ENCODE measurements at places on chromosomes 12 and 14.

DNA sequence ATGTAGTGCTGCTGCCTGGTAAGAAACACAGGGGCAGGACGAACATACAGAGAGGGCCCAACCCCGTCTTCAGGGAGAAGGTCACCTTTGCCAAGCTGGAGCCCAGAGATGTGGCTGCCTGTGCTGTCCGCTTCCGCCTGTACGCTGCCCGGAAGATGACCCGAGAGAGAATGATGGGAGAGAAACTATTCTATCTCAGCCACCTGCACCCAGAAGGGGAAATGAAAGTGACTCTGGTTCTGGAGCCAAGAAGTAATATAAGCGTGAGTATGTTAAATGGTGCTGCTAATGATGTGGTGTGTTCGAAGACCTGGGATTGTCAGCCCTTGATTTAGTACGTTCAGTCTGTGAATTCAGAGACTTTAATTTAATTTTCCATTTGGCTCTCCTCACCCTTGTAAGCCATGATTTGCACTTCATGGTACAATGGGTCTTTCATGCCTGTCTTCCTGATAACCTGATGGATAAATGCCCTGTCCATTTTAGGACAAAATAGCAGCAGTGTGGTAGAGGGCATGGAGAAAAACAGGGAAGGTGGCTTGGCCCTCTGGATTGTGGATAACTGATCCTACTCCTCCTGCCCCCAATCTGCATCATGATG, 318.9 kb downstream of the SNAPC1 start:
- DNase-seq, result no peak

DNA sequence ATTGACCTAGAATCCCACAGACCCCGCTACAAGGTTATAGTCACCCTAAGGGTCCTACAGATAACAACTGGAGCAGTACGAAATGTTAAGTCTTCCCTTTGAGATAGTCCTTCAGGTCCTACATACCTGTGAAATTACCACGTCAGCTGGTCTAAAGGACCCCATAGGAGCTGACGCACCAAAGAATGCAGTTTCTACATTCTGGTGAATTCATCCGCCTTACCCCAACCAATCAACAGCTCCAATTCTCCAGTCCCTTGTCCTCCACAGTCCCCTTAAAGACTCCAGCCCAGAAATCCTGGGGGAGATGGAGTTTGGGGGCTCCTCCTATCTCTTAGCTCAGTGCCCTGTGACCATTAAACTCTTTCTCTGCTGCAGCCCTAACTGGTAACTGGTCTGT, 36.2 kb upstream of the PRMT8 start:
- DNase-seq, result no peak

DNA sequence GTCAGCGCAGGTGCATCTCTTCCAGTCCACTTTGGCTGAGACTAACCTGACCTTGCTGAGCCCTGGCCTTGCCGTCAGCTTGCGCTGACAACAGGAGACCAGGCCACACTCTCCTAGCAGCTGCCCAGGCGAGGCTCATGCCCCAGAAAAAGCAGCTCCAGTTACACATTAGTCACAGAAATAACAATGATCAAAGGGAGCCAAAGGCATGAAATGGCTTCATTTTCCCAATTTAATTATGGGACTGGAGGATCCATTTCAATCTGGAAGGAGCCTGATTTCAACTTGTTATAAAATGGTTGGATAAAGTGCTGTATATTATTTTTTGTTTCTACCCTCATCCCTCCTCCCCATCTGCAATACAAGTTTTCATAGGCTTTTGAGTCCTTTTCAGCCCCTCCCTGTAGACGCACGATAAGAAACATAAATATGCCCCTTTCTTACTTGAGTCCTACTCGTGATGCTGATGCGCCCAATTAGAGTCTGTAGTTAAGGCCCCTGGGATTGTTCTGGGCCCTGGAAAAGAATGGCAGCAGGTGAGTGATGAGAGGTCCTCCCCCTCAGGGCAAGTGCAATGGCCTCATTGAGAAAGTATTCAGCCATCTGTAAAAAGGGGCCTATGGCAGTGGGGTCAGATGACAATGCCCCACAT, 376.0 kb downstream of the C12orf75 start:
- no peak for DNase-seq

- no peak for DNase-seq
Measured at GRCh38 chr12:32681272-32681671, 2.2 kb downstream of the DNM1L start.

- DNase-seq, result no peak
Measured at GRCh38 chr12:120413901-120414695, 23.8 kb upstream of the COX6A1 start.

DNA sequence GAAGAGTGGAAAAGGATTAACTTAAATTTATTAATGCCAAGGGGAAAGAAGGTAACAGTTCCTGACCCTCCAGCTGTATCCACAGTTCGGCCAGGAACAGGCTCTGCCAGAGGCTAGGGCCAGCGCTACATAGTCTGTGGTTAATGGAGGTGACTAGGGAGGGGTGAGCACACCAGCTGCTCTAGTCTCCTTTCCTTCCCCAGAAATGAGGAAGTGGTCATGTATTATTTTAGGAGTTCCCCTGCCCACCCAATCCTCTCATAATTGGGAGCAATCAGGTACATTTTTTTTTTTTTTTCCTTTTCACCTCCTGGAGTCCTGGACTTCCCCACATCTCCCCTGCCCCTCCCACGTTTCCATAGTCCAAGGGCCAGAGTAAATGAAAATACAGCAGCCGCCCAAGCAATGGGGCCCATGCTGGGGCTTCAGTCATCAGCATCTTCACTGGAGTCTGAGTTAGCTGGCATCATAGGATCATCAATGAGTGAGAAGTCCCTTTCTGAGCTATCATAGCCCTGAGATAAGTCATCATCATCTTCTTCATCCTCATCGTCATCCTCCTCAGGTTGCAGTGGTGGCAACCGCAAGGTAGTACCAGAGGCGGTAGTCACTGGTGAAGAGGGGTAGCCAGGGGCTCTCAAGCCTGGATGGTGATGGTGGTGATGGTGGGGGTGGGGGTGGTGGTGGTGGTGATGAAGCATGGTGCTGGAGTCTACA, 1.5 kb upstream of the SUPT16H start:
- no peak for DNase-seq

DNA sequence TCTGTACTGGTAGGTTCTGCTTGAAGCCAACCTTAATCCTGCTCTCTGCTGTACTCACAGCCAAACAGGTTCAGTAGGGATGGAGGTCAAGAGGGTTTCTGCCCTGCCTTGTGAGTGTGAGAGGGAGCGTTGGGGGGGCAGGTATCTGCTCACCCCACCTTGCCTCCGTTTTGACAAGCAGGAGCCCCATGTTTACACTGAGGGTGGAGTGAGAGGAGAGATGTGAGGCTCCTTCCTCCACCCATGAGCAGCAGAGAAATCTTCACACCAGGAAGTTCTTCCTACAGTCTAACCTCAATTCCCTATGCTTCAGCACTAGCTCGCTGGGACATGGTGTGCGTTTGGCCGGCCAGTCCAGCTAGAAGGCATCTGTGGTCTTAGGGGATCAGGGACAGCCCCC, 4.2 kb downstream of the KRT80 start:
- DNase-seq, result no peak

GRCh38 chr12:50541139-50541538, 36.4 kb downstream of the DIP2B start:
- no peak for DNase-seq

DNA sequence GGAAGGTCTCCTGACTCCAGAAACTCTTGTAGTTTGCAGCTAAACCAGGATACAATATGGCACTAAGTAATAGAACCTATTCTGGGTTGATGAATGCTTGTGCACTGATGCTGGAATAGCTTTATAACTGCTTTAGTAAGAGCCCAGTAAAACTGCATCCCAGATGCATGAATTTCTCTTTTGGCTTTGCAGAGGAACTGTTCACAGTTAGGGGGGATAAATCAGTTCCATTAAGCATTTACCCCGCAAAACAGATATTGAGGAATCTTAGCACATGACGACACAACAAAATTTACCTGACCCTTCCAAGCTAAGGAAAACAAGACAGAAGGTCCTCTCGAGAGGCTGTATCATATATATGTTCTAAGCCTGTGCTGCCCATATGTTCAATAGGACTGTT, 457.4 kb downstream of the FOXG1 start:
- no peak for DNase-seq

GRCh38 chr12:19387161-19387560, 52.1 kb upstream of the AEBP2 start:
- no peak for DNase-seq

DNA sequence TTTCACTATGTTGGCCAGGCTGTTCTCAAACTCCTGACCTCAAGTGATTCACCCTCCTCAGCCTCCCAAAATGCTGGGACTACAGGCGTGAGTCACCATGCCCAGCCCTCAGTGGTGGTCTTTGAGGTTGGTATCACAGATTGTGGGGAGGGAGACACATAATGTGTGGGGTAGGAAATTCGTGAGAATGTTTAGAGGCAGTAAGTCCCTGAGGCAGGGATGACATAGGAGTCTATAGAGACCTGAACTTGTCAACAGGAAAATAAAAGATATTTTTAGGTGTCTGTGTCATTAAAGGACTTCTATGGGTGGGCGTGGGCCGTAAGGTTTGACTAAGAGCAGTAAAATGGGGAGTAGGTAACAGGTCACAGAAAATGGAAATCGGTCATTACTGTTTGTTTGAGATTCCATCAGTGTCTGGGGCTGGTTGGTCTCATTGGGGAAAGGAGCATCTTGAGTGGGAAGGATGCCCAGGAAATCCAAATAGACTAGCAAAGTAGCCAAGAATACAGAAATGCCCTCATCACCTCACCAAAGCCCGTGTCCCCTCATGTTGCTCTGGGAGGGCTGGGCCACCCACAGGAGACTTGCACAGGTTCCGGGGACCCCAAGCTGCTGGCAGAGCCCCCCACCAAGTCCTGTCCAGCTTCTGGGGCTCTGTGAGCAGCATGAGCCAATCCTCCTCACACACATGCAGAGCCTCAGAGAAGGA, 63.6 kb upstream of the BCL2L14 start:
- peak; percentile 39 for DNase-seq

DNA sequence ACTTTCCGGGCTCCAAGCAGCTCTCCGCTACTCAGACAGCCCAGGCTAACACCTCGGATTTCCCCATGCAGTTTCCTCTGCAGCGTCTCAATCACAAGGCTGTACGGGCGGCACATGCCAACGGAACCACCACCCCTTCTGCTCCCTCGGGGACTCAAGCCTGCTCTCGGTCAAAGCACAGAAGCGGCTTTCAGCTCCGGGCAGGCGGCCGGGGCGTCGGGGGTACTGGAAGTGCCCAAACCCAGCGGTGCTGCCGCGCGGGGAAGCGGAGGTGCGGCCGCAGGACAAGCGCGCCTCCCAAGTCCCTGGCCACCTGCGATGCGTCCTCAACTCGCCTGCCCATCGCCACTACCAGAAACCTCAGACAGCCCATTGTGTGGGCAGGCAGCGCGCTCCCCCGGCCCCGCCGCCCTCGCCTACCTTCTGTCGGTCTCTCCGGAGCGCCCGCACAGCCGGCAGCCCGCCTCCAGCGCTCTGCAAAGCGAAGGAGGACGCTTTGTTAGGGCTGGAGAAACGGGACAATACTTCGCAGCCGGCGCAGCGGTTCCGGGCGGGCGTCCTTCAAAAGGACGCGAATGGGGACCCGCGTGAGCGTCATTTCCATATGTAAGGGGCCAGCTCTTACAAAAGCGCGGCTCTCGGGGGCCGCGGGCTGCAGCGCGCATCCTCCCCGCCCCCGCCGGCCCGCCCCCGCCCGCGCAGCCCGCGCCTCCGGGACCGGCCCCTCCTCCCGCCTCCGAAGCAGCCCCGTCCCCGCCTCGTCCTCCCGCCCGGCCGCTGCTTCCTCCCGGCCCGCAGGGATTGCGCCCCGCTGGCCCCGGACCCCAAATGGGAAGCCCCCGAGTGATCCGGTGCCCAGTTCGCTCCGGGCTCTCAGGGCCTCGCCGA, 674 bp downstream of the NIN start:
- peak; percentile 52 for DNase-seq

GRCh38 chr14:63904724-63905123, 51.9 kb downstream of the SYNE2 start:
- no peak for DNase-seq

DNA sequence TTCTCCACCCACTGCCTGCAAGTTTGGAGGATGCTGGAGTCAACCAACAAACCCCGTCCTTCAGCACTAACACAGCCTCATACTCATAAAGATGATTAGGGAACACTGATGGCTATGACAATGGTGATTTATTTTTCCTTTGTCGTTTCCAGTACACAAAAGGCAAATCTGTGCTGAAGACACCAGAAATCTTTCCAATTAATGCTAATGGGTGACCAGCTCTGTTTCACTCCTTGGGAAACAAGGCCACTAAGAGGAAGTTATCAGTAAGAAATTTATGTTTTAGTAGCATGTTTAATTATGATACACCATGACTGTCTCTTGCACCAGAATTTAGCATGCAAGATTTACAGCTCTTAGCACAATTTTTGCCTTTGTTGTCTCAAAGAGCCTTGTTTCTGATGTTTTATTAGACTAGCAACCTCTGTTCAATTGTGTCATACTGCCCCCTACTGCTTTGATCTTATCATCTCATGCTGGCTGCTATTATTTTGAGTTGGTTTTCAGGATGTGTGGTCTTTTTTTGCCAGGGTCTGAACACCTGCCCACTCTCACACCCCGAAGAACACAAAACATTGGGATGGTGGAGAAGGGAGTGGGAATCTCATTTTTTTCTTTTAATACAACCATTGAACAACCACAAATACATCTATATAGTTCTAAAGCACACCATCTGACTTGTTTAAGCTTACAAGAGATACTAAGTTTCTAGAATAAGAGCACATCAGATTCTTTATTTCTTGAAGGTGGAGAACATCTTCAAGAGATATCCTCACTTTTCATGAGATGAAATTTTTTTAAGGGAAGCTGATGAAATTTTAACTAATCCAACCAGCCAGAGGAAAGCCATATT, 160.9 kb downstream of the SPTSSA start:
- no peak for DNase-seq

- no peak for DNase-seq
Measured at GRCh38 chr14:102387086-102387485, 24.3 kb downstream of the TECPR2 start.

GRCh38 chr12:3295646-3296408, 195.2 kb upstream of the PRMT8 start:
- DNase-seq, result no peak

DNA sequence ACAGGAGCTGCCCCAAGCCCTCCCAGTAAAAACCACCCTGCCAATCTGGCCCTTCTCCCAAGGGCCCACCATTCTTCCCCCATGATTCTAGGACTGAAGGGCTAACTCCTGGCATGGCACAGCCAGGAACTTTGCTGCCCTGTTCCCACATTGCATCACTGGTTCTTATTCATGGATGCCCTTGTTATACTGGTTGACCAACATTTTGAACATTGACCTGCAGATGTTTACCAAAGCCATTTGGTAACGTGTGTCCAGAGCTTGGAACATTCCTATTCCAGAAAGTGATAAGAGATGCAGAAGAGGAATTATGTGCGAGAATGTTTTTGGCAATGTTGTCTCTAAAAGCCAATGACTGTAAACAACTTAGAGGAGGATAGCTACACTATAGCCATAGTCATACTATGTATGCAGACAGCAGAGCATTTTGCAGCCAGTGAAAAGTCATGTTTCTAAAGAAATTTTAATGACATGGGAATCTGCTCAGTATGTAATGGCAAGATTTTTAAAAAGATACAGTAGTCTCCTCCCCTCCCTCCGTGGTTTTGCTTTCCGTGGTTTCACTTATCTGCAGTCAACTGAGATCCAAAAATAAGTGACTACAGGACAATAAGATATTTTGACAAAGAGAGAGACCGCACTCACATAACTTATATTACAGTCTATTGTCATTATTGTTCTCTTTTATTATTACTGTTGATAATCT, 108.8 kb downstream of the DAAM1 start:
- no peak for DNase-seq

GRCh38 chr12:75970310-75970709, 61.3 kb downstream of the PHLDA1 start:
- no peak for DNase-seq

- DNase-seq, result no peak
Measured at GRCh38 chr12:115752156-115752555, 525.3 kb downstream of the MED13L start.

GRCh38 chr12:82609234-82609914, 77.3 kb upstream of the TMTC2 start:
- DNase-seq, result no peak

Data from stimulated activated CD4-positive, alpha-beta T cell treated with anti-CD3 and anti-CD28 coated beads, TNF-alpha, amount 100 ng/mL, for 4 hours (primary cell).